ENCODE measurements at places on chromosomes 12 and 14.

GRCh38 chr14:60094306-60094897, 2.7 kb downstream of the PCNX4 start:
- peak; percentile 23 for DNase-seq

- no peak for DNase-seq
Observed at GRCh38 chr12:57886542-57886941, 40.0 kb upstream of the CTDSP2 start.

GRCh38 chr12:40032433-40033241, 73.2 kb downstream of the SLC2A13 start:
- peak; percentile 28 for DNase-seq

GRCh38 chr12:112103758-112104503, 4.7 kb downstream of the NAA25 start:
- DNase-seq, result no peak

DNA sequence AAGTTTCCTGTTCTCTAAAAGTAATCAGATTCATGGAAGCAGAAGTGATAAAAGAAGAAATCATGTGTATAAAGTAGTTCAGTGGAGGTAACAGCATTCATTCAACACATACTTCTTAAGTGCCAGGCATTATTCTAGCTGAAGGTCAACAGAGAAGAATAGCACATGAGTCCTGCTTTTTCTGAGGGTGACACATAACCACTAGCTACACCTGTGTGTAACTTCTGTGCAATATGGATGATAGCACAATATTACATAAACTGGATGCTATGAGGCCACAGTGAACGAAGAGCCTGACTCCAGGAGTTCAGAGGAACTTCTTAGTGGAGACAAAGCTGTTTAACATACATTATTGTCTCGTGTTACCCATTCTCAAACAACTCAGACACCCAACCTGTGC, 114.3 kb upstream of the PCED1B start:
- DNase-seq, result no peak

Data from eye (tissue), 1 donor.